ENCODE measurements at places on chromosomes 2 and 18.

GRCh38 chr2:200025717-200026116, 70.3 kb downstream of the MAIP1 start:
- DNase-seq, result no peak

- DNase-seq, result no peak
Measured at GRCh38 chr2:144553379-144553778, 33.5 kb upstream of the ZEB2 start.

DNA sequence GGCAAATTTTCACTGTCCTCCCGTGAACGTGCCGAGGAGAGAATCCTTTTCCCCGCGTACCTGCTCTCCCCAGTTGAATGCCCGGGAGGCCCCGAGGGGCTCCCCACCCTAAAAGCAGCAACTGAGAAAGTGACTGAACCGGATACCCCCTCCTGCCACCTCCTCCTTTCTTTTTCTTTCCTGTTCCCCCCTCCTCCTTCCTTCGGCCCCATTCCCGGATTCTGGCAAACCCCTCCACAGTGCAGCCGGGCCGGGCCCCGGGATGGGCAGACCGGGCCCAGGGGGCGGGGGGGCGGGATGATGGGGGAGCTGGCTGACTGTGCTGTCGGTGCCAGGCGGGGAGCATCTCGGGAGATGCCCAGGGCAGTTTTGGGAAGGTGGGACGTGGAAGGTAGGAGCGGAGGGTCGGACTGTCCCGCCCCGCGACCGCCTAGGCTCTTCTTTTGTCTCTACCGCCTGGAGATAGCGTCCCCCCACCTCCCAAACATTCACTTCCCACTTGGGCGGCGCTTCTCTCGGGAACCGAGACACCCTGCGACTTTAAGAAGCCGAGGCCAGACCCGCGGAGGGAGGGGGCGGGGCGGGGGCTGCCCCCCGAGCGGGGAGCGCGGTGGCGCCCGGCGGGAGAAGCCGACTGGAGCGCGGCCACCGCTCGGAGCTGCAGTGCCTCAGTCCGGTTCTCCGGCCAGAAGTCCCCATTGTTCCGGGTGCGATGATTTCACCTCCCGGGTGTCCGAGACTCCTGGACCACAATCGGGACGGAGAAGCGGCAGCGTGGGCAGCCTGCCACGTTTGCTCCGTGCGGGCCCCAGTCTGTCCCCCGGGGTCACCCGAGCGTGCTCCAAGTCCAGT, 8.2 kb downstream of the DLX2 start:
- DNase-seq, result no peak

DNA sequence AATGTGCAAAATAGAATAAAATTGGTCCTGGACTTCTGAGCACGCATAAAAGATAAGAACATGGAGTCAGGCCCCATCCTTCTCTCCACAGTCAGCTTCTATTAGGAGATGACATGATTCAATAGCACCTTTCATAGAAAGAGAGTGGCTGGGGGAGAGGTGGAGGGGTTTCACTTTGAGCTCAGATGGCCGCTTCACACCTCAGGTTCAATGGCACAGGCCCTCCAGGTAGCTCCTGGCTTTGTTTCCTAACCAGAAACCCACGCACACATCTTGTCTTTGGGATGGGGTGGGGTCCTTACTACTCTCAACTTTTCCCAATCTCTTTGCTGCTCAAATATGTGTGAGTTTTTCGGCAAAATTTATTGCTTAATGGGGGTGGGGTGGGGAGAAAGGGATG, 332.3 kb downstream of the CLIP4 start:
- no peak for DNase-seq

DNA sequence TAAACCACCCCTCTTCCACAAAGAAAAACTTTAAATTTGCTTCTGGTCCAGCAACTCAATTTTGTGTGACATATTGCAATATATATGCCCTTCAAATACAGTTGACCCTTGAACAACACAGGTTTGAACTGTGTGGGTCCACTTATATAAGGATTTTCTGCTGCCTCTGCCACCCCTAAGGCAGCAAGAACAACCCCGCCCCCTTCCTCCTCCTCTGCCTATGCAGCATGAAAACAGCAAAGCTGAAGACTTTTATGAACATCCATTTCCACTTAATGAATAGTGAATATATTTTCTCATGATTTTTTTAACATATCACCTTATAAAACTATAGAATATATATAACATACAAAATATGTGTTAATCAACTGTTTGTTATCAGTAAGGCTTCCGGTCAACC, 58.3 kb downstream of the EML4 start:
- no peak for DNase-seq

- no peak for DNase-seq
Measured at GRCh38 chr2:113176696-113177355, 3.1 kb downstream of the PSD4 start.

- no peak for DNase-seq
Measured at GRCh38 chr18:45353530-45353929, 261.7 kb upstream of the SLC14A2 start.

DNA sequence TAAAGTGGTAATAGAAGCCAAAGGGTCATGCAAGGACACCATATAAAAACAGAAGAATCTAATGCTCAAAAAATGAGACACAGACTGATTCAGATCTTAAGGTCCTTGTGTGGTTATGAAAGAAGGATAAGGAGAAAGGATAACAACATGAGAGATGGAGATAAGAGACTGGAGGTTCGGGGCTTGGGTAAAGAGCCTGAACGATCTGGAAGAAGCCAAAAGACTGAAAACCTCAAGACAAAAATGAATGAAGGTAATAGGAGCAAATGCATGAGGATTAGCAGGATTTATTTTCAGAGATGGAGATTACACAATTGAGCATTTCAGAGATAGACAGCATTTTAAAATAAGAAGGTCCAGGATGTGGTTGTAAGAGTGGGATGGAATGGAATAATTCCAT, 26.1 kb downstream of the STK17B start:
- DNase-seq, result no peak

- no peak for DNase-seq
Measured at GRCh38 chr18:41732356-41732755, 222.7 kb upstream of the PIK3C3 start.

DNA sequence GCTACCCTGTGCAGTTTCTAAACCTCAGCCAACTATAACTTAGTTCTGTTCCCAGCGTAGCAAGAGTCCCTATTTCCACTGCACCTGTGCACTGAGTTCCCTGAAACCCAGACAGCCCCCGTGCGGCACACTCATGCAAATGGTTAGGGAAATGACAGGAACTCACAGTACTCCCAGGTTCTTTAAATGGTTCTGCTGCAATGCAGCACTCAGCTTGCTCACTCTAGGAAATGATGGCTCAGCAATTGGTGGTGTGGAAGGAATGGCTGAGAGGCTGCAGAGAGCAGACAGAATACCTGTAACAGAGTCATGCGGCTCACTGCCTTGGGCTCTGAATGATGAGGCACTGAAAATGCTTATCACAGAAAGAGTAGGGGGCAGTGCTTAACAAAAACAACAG, 143.0 kb downstream of the RAD51AP2 start:
- no peak for DNase-seq

- DNase-seq, result no peak
Measured at GRCh38 chr2:203105996-203106395, 91.3 kb downstream of the NBEAL1 start.

DNA sequence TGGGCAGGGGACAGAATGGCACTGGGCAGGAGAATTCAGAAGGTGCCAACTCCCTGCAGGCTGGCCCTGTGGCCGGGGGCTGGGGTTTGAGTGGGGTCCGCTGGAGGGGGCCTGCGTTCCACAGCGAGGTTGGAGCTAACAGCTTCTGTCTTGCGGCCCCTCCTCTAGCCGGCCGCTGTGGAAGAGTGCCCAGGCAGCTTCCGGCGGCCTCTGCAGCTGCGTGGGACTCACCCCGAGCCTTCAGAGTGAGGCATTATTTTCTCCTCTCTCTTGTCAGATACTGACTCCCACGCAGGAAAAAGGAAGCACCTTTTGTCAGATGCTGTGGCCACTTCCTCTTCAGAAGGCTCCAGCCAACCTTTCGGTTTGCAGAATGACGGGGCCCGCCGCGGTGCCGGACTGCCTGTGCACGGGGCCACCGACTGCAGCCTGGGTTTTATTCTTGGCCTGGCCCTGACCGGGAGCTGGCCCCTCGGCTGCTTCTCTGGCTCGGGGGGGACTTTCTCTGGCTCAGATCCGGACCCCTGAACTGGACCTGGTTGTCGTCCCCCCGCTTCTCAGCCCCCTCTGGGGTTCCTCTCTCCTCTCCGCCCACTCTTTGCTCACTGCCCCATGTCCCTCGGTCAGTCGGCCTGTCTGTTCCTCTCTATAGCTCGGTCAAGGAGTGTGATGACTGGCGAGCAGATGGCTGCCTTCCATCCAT, 40.1 kb downstream of the ARHGAP25 start:
- peak; percentile 92 for DNase-seq

GRCh38 chr2:70643715-70644114, 90.1 kb upstream of the TGFA start:
- DNase-seq, result no peak

GRCh38 chr18:12891561-12891960, 7.5 kb upstream of the PTPN2 start:
- peak; percentile 31 for DNase-seq

GRCh38 chr2:226802573-226802972, 3.0 kb upstream of the IRS1 start:
- peak; percentile 68 for DNase-seq

DNA sequence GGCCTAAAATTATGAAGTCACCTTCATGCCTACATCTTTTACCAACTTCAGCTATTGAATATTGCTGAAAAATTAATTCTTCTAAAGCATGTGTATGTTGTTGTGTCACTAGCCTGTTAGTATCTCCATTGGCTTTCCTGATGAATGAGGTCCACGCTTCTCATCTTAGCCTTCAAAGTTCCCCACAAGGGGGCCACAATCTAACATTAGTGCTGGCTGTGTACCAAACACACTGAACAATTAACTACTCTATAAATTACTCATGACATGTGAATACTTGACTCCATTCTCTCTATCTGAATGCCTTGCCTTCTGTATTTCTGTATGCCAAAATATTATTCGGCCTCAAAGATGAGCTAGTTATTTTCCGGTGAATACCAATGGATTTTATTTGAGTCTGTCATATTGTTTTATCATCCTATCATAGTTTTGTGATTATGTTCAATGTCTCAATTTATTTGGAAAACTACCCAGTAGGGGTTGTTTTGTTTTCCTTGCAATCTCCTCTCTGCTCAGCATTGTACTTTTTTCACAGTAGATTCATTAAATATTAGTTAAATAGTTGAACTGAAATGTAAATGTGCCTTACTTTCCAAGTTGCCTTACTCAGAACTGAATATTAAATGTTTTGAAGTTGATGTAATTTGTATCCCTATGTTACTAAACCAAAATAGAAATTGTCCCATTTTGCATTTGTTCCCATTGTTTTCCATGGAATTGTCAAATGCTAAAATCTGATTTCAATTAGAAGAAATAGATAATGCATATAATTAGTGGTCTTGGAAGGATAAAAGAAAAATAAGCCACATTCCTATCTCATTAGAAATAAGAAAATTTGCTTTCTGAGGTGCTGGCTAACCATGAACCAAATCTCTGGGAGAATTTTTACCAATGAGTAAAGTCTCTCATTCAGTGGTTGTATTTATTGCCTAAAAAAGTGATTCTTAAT, 208.4 kb upstream of the COL3A1 start:
- no peak for DNase-seq

DNA sequence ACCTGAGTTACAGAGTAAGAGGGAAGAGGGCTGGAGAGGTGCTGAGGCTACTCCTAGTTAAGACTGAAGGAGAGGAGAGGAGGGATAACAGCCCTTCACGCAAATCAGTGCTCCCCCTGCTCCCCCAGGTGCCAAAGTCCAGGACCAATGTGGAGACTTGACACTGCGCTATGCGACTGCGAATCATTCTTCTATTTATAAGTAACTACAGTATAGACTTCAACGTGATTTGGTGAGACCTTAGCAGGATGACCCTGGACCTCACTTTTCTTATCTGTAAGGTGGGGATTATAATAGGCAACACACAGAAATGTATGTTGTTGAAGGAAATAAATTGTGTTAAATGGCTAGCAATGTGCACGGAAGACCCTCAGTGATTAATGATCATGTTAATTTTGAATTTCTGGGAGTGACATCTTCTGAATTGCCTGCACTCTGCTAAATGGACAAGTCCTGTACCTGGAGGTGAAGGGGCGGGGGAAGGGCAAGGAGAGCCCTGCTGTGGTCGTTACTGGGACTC, 11.0 kb downstream of the EN1 start:
- no peak for DNase-seq

- peak; percentile 94 for DNase-seq
Measured at GRCh38 chr2:98134172-98135005, 47.4 kb downstream of the VWA3B start.

GRCh38 chr18:1746131-1746530, 825.2 kb downstream of the METTL4 start:
- DNase-seq, result no peak

- no peak for DNase-seq
Measured at GRCh38 chr2:236939271-236939670, 146.4 kb upstream of the COPS8 start.

DNA sequence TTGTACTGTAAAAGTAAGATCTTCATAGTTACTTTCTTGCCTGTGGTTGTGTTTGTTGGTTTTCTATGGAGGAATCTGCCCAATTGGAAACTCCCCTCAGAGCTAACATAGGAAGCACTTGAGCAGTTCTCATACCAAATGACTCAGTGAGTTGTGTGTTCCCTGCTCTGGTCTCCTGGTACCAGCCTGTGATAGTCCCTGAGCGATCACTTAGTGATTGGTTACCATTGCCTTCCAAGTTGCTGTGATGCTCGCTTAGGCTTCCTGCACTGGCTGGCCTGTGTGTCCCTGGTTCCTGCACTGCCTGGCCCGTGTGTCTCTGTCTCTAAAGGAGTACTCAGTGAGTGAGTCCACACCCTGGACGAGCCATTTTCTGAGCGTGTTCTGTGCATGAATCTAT, 133.0 kb downstream of the MAP4K4 start:
- DNase-seq, result no peak

GRCh38 chr2:121387591-121388325, 102.8 kb upstream of the TFCP2L1 start:
- DNase-seq, result no peak

GRCh38 chr2:98896944-98897343, 39.1 kb downstream of the CRACDL start:
- DNase-seq, result no peak

DNA sequence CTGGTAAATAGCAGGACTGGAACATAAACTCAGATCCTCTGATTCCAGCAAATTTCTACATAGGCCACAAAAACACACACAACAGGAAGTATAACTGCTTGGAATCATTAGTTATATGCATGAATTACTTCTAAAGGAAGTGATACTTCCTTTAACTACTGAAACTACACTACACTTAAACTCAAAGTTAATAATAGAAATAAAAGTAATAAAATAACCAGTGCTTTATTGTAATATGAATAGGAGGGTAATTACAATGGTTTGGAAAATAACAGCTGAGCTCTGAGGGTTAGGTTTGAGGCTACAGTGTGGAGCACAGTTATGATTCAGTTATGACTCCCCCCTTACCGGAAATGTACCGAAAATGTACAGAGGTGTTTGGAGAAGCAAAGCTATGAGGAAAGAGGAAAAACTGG, 18.5 kb upstream of the POLI start:
- DNase-seq, result peak; percentile 37
